ENCODE measurements at places on chromosomes 3 and 15.
A peak's percentile ranks its signal among the peaks of the same experiment; 100 is the strongest.

- DNase-seq: no peak
Measured at GRCh38 chr3:172247525-172248274, 200.6 kb downstream of the GHSR start.

- DNase-seq: no peak
Measured at GRCh38 chr3:29245441-29245840, 35.4 kb upstream of the RBMS3 start.

- DNase-seq: no peak
Measured at GRCh38 chr3:139353920-139354556, 10.2 kb downstream of the MRPS22 start.

DNA sequence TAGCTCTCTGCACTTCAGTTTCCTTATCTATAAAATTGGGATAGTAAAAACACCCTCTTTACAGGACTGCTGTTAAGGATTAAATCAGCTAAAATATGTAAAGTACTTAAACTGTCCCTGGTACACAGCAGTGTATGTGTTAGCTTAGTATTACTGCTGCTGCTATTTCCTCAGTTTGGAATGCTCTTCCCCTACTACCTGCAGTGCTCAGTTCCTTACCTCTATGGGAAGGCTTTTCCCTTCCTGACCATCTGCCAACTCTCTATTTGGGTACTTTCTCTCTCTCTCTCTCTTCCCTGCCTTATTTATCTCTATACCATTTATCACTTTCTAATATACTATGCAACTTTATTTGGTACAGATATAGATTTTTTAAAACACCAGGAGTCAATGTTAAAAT, 26.5 kb downstream of the KPNA4 start:
- no peak for DNase-seq

GRCh38 chr15:64580696-64581407, 120.5 kb downstream of the ZNF609 start:
- DNase-seq: no peak

GRCh38 chr3:47892286-47893040, 89.5 kb downstream of the DHX30 start:
- no peak for DNase-seq

DNA sequence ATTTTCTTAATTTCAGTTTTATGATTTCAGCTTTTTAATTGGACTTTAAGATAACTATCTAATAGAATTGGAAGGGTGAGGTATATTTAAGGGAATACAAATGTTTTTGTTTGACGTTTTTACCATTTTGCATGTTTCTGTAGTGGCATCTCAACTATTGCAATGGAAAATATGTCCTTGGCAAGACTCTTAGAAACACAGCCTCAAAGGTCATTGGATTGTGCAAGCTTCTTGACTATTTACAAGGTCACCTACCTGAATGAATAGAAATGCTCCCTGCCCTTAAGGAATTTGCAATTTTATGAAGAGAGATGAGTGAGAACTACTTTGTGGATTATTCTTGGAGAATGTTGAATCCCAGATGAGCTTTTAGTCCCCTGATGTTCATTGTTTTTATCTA, 43.1 kb downstream of the ITPR1 start:
- DNase-seq: no peak

DNA sequence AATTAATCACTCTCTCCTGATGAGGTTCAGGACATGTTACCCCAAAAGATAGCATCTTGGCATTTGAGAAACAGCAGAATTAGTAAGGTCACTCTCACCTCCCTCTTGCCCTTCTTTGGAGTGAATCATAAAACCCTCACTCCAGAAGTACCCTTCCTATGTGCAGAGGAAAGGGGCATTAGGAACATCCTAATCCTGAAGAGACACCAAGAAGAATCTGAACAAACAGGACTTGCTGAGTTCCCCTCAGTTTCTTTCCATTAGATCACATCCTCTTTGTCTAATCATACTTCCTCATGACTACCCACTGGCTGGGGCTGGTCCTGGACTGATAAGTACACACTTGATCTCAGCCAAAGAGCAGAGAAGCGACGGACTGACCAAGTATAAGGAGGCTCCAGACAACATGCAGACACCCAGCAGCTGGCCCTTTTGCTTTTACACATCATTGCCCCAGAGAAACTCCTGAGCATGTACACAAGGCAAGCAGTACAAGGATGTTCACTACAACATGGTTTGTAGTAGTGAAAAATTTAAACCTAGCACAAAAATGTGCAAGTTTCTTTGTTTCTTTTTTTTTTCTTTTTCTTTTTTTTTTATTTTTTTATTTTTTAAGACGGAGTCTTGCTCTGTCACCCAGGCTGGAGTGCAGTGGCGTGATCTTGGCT, 15.0 kb upstream of the TM6SF1 start:
- DNase-seq: no peak

- no peak for DNase-seq
Measured at GRCh38 chr15:88498996-88499395, 31.5 kb downstream of the MRPS11 start.

DNA sequence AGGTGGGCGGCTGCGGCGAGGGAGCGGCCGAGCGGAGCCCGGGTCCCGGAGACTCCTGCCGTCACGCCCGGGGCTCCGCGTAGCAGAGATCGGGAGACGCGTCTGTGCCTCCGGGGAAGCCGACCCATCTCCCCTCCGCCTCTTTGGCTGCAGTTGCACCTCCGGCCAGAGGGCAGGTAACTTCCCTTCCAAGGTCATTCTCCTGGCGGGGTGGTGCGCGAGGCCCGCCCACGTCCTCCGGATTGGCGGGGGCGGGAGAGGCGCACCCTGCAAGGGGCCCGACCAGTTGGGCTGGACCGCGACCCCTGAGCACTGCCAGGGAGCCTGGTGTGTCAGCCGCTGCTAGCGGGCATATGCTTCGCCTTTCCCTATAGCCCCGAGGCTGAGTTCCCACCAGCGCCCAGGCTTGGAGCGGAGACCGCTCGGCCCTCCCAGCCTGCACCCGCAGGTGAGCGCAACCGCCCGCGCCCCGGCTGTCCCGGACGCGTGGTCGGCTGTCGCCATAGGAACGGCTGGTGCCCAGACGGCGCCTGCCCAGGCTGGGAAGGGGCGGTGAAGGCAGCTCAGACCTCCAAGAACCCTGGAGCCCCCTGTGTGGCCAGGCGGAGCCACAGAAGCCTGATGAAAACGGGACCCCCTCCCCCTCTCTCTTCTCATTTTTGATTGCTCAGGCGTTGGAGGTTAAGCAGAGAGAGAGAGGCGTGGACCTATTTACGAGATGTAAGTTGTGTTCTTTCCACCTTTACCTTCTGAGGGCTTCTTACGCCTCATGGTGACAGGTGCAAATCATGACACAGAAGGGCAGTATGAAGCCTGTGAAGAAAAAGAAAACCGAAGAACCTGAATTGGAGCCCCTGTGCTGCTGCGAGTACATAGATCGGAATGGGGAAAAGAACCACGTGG, 453 bp downstream of the ZDHHC23 start:
- DNase-seq: peak; percentile 75

GRCh38 chr3:25910997-25911396, 121.1 kb downstream of the OXSM start:
- DNase-seq: peak; percentile 69

- no peak for DNase-seq
Measured at GRCh38 chr3:51557993-51558392, 19.5 kb downstream of the RAD54L2 start.

- DNase-seq: no peak
Measured at GRCh38 chr3:5227812-5228211, 40.3 kb downstream of the EDEM1 start.

- no peak for DNase-seq
Measured at GRCh38 chr3:65660000-65660598, 378.6 kb downstream of the MAGI1 start.

- no peak for DNase-seq
Measured at GRCh38 chr15:98124581-98124980, 164.1 kb downstream of the ARRDC4 start.

DNA sequence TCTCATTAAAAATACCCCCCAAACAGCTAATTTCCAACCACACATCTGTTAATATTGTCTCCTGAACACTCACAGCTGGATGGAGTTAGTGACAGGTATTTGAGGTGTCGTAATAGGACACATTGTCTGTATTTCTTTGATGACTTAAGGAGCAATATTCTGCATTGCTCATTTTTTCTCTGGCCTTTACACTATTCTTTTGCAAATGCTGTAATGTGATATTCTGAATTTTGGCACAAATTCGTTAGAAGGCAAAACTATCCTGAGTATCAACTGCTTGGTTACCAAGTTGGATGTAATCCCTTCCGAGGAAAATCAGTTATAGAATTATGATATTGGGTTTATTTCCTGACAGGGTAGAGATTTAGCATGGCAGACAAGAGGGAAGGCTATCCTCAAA, 1030.2 kb downstream of the MCTP2 start:
- DNase-seq: no peak

DNA sequence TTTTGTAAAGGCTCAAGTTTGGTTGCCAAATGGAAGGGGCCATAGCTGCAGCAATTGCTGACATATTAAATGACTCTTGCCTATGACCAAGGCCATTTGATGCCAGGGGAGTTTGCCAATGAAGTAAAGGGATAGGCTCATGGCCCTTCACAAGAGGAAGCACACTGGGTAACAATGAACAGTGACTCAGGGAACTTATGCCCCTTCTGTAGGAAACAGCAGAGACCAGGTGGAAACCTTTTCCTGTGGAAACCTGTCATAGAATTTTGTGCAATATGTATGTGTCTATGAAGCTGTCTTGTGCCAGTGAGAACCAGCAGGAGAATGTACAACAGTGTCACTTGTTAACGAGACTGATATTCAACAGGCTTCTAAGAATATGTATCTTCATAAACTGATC, 25.4 kb upstream of the AVEN start:
- no peak for DNase-seq

DNA sequence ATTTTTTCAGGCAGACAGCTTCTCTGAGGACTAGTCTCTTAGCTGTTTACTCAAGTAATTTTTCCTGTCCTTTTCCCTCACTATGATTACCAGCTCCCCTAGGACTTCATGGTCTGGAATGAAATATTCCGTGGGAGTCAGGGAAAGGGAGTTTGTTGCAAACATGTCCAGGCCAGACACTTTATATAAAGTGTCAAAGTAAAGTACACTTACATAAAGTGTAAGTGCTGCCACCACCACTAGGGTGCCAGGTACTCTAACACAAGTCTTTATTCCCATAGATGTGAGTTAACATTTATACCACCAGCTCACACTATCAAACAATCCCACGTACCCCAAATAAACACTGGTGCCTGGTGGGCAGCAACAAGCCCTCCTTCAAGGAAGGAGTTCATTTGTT, 179.8 kb downstream of the SNRPN start:
- no peak for DNase-seq

GRCh38 chr3:4149296-4149695, 153.9 kb upstream of the SETMAR start:
- DNase-seq: no peak

- no peak for DNase-seq
Measured at GRCh38 chr15:92100751-92101150, 247.2 kb downstream of the SLCO3A1 start.

DNA sequence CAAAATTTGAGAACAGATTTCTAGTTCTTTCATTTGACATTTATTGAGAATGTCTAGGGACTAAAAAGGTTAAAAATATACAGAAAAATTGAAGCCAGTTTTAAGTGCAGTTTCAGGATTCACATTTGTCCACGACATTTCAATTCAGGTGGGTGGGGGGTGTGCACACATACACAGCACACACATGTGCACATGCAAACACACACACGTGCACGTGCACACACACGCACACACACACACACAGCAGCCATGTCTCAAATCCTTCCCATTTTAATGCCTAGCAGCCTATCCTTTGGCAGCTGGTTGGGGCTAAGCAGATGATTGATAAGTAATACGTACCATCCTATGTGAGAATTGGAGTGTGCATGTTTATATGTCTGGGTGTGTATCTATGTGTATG, 238.3 kb upstream of the TRIM42 start:
- no peak for DNase-seq

DNA sequence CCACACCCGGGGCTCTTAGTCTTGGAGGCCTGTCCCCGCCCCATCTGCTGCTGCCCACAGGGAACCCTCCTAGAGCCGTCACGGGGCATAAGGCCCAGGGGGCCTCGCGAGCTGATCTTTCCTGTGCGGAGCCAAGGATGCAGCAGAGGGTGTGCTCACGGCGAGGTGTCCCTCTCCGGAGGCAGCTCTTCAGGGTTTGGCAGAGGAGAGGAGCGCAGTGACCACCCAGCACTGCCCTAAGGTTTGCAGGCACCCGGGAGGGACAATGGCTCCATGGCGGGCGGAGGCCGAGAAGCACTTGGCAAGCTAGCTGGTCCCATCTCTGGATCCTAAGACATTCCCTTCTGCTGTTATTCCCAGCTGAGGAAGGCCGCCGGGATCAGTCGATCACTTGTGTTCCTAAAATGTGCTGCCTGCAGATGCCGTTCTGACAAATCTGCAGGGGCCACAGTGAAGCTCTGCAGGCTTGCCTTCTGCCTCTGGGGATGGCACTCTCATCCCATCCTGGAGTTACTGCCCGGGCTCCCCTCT, 47.4 kb upstream of the PCSK6 start:
- DNase-seq: no peak

DNA sequence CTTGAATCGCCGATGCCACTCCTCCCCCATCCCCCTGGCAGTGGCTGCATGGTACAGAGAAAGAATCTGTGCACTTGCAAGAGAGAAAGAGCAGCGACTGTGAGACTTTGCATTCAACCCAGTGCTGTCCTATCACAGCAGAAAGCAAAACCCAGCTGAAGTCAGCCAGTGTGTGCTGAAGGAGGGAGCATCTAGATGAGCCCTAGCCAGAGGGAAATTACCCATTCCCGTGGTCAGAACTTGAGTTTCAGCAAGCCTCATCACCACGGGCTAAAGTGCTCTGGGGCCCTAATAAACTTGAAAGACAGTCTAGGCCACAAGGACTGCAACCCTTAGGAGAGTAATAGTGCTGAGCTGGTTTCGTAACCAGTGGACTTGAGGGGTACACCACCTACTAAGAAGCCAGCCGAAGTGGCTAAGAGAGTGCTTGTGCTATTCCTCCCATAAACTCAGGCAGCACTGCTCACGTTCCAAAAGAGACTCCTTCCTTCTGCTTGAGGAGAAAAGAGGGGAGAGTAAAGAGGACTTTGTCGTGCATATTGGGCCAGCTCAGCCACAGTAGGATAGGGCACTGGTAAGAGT, 15.2 kb upstream of the PIK3R4 start:
- no peak for DNase-seq

GRCh38 chr3:127772827-127773751, 49.2 kb downstream of the MGLL start:
- DNase-seq: no peak

DNA sequence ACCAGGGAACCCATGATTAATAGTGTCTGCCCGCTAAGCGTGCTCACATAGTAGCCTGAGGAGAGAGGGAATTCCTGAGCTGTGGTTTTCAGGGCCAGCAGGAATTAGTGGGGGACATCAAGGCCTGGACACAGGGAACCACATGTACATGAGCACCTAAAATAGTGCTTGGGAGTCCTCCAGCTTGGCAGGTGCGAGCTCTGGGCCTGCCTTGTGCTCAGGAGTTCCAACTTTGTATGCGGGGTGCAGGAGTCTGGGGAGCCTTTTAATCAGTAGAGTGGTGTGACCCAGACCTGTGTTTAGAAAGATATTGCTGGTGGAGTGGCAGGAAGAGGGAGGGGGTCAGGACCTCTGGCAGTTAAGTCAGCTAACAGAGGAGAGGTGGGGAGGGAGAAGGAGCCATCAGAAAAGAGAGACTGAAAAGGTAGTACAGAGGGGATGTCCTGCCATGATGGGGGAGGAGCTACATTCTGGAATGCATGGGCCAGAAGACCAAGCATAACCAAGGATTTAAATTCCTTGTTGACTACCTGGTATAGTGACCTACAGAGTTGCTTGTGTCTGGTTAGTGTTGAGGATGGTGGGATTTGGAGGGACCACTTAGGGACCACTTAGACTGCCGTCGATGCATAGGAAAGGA, 1.9 kb downstream of the DAG1 start:
- no peak for DNase-seq
